Stimulated activated CD4-positive, alpha-beta T cell treated with anti-CD3 and anti-CD28 coated beads, Interleukin-1b, Interleukin-23, amount 100 ng/mL, for 4 hours (primary cell): ENCODE measurements at places on chromosomes 16 and 17.

- DNase-seq, result peak; percentile 25
Observed at GRCh38 chr16:1723450-1724147, 17.6 kb downstream of the MAPK8IP3 start.

- no peak for DNase-seq
Observed at GRCh38 chr16:47236716-47237115, 93.0 kb upstream of the NETO2 start.

DNA sequence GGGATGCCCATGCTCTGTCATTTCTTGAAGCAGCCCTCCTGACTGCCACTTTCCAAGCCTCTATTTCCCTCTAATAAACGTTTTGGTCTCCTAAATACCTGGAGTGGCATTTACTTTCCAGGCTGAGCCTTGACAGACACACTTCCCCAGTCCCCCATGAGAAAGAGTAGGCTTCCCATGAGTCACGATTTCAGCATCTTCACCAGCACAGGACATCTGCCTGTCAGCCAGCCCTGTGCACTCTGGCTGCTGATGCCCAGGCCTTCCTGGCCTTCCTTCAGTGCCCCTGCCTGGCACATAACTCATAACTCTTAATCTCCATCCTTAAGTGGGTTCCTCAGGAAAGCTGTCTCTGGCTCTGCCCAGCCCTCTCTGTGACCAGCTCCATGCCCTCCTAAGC is 30.8 kb upstream of the GAS7 start:
- no peak for DNase-seq

DNA sequence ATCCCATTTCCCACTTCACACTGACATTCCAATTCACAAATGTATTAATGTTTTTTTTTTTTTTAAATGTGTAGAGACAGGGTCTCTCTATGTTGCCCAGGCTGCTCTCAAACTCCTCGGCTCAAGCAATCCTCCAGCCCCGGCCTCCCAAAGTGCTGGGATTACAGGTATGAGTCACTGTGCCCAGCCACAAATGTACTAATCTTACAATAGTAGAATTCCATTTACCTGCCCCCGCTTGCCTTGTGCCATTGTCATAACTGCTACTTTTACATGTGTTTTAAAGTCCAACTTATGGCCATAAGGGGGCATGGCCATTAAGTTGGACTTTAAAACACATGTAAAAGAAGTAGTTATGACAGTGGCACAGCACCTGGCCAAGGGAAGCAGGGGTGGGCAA is 4.6 kb downstream of the MMP28 start:
- no peak for DNase-seq

GRCh38 chr16:81448154-81449131 is 3.8 kb downstream of the CMIP start:
- DNase-seq, result no peak

GRCh38 chr16:48602356-48603014 is 7.5 kb downstream of the N4BP1 start:
- no peak for DNase-seq

DNA sequence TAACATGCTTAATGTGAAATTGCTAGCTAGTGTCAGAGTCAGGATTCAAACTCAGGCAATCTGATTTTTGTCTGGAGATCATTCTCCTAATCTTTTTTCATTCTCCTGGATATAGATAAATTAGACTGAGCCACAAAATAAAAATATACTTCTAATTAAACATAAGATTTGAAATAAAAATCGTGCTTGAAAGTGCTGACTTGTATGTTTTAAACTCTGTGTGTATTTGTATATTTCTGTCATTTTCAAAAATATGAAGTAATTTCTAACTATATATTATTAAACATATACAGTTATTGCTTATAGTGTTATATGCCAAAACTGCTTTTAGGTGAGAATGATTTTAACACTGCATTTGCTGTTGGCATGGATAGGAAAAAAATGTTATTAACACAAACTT is 239.4 kb downstream of the KCNJ2 start:
- DNase-seq, result no peak

GRCh38 chr17:27217631-27218030 is 76.3 kb upstream of the WSB1 start:
- no peak for DNase-seq

DNA sequence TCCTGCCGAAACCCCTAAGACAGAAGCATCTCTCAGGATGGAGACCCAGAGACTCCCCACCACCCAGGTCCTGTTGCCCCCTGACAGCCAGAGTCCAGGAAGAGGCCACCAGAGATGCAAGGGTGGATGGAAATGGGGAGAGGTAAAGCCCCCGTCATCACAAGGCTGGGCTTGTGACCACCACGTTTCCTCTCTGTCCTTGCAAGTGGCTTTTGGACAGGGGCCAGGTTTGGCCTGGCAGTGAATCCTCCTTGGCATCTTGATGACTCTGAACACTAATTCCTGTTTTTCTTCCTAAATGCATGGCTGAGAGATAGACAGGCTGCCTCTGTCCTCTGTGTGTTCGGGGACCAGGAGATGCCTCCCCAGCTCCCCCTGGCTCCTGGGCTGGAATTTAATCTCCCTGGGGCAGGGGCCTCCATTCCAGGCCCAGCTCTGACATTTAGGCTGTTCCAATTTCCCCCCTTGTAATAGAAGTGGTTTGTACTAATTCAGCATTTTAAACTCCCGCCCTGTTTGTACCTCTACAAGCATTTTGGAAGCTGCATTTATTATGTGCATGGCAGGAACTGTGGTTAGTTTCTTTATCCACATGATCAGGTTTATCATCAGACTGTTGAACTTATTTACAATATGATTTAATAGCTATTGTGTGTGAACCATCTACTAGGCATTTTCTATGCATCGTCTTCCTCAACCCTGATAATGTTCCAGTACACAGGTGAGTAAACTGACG is 116.1 kb upstream of the IRX6 start:
- DNase-seq, result no peak

GRCh38 chr16:20880867-20881502 is 19.2 kb downstream of the DCUN1D3 start:
- DNase-seq, result no peak

DNA sequence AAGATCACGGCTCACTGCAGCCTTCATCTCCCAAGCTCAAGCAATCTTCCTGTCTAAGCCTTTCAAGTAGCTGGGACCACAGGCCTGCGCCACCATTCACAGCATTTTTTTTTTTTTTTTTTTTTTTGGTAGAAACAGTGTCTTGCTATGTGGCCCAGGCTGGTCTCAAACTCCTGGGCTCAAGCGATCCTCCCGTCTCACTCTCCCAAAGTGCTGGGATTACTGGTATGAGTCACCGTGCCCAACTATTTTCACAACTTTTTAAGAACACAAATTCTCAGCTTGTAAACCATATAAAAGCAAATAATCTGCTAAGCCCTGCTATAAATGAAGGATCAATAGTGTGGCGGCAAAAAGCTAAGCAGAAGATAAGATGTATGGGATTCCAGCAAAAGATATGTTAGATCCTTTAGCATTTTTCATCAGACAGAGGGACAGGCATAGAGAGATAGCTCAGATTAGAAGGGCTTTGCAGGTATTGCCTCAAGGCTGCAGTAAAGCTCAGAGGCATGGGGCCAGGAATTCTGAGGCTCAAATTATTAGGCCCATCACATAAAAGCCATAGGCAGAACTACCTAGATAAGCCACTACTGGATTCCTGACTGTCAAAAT is 55.1 kb downstream of the EMP2 start:
- DNase-seq, result no peak

DNA sequence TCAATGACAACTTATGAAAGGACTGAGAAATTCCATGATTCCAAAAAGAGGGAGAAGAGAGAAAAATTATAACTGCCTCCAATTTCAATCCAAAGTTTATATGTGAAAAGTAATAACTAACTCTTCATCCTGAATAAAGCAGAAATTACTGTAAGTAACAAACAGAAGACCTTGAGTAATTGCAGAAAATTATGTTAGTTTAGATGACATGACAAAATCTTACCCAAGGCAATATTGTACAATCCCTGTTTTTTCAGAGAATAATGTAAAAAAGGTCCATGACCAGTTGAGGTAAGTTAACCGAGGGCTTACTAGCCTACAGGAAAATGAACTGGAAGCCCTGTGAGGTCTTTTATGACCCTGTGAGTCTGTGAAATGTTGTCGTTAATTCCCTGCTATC is 949.5 kb upstream of the SOX9 start:
- no peak for DNase-seq

DNA sequence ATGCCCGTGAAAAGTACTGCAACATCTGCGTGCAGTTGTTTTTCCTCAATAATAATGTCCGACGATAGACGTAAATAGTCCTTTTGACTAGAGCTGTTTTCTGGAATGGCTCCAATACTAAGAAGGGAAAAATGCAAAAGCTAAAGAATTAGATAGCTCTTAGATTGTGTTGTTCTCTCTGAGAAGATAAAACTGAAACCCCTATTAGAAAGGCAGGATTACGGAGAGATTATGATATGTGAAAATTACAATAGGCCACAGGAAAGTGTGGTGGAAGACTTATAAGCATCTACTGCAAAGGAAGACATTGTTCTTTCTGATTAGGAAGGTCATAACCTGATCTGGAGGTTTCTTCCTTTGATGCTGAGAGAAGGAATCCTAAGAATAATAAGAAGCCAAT is 33.5 kb upstream of the KCNJ16 start:
- DNase-seq, result no peak

DNA sequence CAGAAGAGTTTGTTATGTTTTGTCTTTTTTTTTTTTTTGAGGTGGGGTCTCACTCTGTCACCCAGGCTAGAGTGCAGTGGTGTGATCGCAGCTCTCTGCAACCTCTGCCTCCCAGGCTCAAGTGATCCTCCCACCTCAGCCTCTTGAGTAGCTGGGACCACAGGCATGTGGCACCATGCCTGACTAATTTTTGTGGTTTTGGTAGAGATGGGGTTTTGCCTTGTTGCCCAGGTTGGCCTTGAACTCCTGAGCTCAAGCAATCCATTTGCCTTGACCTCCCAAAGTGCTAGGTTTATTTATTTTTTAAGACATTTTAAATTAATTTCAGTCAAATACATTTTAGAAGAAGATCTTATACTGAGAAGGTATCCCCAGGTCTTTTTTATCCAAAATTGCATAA is 366.7 kb downstream of the KCNJ2 start:
- no peak for DNase-seq

DNA sequence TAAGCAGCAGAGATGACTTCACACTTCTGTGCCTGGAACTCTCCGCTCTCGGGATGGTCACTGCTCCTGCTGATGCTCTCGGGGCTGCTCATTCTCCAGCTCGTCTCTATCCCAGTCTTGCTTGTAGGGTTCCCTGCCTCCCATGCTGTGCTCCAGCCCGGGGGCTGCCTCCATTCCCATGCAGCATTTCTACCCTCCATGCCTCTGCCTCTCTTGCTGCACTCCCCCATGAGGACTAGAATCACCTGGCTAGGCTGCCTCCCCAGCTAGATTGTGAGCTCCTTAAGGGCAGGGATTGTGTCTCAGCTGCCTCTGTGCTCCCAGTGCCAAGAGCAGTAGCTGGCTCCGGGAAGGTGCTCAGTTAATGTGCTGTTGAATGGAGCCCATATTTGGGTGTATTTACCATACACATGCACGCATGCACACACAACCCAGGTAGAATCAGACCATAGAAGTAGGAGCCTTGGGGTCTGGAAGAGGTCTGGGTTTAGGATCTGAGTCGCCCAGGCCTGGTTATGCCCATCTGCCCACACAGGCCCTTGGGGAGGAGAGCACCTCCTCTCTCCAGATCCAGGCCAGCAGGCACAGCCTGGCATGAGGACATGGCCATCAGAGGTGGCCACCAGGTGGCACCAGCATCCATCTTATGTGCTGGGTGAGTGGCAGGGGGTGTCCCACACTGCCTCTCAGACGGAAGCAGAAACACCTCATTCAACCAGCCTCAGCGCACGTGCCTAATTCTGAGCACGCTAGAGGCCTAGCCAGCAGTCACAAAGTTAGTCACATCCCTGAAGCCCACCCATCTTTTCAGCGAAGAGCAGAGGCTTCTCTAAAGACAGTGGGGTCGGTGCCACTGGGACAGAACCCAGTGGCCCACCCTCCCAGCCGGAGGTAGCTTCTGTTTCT is 9.3 kb downstream of the GIT1 start:
- peak; percentile 88 for DNase-seq

- peak; percentile 86 for DNase-seq
Observed at GRCh38 chr17:67374329-67375053, 2.6 kb upstream of the PITPNC1 start.

- no peak for DNase-seq
Observed at GRCh38 chr17:57817299-57817698, 32.5 kb downstream of the MRPS23 start.

DNA sequence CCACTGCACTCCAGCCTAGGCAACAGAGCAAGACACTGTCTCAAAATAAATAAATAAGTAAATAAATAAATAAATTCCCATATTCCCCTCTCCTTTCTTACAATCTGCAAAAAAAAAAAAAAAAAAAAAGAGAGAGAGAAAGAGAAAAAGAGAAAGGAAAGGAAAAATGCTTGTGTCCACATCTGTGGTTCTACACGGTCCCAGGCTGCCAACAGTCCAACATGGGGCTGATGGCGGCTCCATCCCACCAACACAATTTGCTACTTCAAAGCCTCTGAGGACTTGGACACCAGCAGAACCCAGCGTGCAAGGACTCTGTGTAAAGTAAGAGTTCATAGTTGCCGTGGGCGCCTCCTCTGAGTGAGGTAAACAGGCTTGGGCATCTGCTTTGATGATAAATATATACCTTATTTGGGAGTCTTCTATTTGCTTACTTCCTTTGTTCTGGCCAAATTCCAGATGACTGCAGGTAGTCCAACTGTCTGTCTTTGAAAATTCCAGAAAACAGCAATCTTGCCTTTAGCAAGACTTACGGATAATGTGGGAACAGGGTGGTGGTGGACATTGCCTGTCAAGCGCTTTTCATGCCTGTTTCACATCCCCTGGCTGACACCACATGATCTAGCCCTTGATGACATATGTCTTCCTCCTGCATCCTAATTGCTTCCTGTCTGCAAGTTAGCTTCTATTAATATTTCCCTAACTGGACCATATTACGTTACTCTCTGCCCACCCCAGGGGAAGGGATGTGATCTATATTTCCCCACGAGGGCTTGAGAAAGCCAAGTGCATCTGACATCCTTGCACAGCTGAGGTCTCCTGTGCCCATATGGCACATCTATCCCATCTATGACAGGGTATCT is 10.1 kb downstream of the LITAF start:
- DNase-seq, result no peak

DNA sequence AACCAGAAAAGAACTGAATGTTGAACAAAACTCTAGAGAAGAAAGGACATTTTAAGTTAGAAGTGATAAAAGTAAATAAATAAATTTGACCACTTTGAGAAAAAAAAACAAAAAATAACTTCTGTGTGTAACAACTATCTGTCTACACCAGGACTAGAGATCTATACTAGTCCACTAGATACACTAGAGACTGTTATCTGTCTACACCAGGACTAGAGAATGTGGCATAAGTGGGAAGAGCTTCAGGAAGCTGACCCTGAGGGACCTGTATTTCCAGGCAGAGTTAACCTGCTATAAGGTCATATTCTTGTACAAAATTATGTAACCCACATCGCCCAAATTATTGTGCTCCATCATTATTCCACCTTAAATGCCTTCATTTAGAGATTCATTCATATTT is 160.8 kb downstream of the SKAP1 start:
- no peak for DNase-seq
